Breast epithelium (tissue), 4 donors: ENCODE measurements at places on chromosomes 6 and 20. TPM values are rescaled to one million over a fixed set of nuclear protein-coding genes. Genes with fewer than 3 reads are reported as not detected.

GRCh38 chr6:151257985-151258445 is 18.2 kb downstream of the AKAP12 start:
- H3K4me1 ChIP-seq = no peaks in the 10 kb centered on the region
- no peak overlapping the region for H3K27ac ChIP-seq

SLC35F1 gene
- total RNA-seq = 0.80 TPM

IL17F gene
- not detected for total RNA-seq

PGC gene
- total RNA-seq = 3.2 TPM
